ENCODE measurements at places on chromosomes 11 and 22. TPM values are rescaled to one million over a fixed set of nuclear protein-coding genes. Genes with fewer than 3 reads are reported as not detected.

The CYP2R1 gene
- 13.7 TPM for polyA plus RNA-seq

The C22orf23 gene
- polyA plus RNA-seq = 0.37 TPM

The SLC6A5 gene
- polyA plus RNA-seq = not detected

The SORL1 gene
- 0.72 TPM for polyA plus RNA-seq

The OR51I1 gene
- polyA plus RNA-seq = not detected

The MYRF gene
- 0.11 TPM for polyA plus RNA-seq

The RHBDD3 gene
- polyA plus RNA-seq = 17.2 TPM

The GLYATL1 gene
- not detected for polyA plus RNA-seq

The OR10D3 gene
- polyA plus RNA-seq = not detected

The ZP1 gene
- 0.33 TPM for polyA plus RNA-seq

The MIOX gene
- polyA plus RNA-seq = not detected

The TMEM121B gene
- polyA plus RNA-seq = 1.2 TPM

The P2RY2 gene
- 20.0 TPM for polyA plus RNA-seq
